Activated CD4-positive, alpha-beta T cell treated with anti-CD3 and anti-CD28 coated beads, Interleukin-2, Interleukin-6, amounts not matched to agents 100 ng/mL and 50 ng/mL, durations not matched to agents 16 hours and 8 hours (primary cell): ENCODE measurements at places on chromosomes 3 and 15.

DNA sequence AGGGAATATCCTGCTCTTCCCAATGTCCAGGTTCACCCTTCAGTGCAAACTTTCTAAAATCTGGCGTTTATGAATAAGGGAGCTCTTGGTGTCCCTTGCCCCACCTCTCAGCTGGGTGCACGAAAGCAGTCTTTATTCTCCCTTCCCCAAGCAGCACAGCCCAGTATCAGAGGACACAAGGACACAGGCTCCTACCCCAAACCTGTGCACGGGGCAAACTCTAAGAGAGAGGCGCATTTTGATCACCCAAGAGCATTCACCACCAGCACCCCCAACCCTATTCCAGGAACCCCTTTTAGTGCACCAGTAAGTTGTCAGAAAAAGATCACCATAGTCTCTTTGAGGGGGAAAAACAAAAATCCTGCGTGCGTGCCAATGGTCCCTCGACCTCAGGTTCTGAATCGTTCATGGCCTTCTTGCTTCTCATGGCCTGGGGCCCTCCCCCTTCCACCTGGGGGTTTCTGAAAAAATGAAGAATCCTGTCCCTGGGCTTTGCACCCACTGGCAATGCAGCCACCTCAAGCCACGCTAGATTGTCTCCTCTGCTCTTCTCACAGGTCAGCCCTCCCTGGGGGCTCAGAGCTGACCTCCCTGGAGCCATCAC, 78.9 kb downstream of the FAM174B start:
- no peak for DNase-seq

- peak; percentile 71 for DNase-seq
Observed at GRCh38 chr3:12868039-12869034, 27.0 kb upstream of the RPL32 start.

DNA sequence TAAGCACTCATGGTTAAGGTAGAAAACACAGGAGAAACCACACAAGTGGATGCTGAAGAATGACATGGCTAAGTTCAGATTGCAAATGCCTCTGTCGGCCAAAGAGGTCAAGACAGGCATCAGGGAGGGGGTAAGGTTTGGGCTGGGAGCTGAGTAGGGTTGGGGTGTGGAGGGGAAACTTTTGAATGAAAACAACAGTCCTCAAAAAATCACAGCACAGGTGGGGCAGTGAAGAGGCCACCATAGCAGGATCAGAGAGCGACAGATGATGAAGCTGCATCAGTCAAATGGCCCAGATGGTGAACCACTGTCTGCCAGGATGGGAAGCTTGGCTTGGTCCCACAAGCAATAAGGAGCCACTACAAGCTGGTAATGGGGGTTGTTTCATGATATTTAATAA, 74.9 kb downstream of the ADCY5 start:
- no peak for DNase-seq

GRCh38 chr3:133750259-133750656, 4.1 kb downstream of the TF start:
- no peak for DNase-seq

DNA sequence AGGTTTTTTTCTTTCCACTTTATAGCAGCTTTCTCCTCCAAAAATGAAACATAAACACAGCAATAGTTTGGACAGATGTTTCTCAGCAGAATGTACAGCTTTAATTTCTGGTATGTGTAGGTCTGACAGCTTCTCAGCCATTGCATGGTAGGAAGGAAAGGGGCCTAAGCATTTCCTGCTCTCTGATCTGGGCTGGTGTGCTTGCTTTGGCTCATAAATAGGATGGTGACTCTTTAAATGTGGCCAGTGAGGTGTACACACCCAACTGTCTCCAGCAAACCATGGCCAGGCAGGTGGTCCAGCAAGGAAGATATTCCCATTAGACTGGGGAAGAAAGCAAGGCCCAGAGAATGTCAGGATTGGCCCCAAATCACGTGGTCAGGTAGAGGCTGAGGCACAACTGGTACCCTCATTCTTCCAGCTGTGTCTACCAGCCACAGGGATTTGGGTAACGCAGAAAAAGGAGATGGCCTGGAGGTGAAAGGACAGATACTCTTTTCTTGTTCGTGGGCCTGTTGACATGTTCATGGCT, 52.1 kb downstream of the ITGA11 start:
- DNase-seq: no peak

- no peak for DNase-seq
Observed at GRCh38 chr15:81080996-81081395, 53.1 kb upstream of the CFAP161 start.

DNA sequence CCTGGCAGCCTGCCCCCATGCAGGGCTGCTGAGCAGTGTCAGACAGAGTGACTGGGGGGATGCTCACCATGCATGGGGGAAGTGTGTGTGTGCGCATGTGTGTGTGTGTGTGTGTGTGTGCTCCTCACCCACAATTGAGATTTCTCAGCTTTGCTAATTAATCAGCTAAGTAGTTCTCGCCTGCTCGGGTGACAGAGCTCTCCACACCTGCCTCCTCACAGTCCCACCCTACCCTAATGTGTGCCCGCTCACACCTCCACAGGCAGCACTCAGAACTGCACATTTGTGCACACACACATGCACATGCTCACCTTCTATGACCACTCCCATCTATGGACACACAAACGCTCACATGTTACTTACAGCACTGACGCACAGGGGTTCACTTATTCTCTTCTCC, 37.3 kb downstream of the CACNA2D2 start:
- no peak for DNase-seq

DNA sequence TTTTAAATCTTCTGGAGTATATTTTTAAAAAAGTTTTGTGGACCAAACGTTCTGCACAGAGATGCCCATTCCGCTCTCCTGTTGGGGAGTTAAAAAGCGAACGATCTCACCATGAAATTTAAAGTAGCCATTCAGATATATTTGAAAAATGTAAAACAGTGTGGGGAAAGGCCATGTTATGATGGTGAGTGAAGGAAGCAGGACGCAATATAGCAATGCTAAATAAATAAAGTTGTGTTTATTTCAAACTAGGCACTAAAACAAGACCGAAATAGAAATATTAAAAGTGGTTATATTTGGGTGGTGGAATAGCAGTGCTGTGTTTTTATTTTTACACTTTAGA, 327 bp upstream of the CCDC13 start:
- DNase-seq: no peak
